A549 treated with dexamethasone at 1 μM for 4 hours (cell line): ENCODE measurements at places on chromosomes 3 and 15. TPM values are rescaled to one million over a fixed set of nuclear protein-coding genes. Genes with fewer than 3 reads are reported as not detected.

LIPH gene
- total RNA-seq = 4.7 to 6.1 TPM (median 5.1 TPM) in 5 replicates

CEMIP gene
- total RNA-seq = 0.83 to 1.5 TPM (median 1.3 TPM) in 5 replicates

GP9 gene
- not detected in 5 replicates for total RNA-seq

ANKUB1 gene
- total RNA-seq = not detected in 5 replicates

VILL gene
- 0.12 to 0.22 TPM (median 0.17 TPM) in 4 of 5 replicates, not detected in the other for total RNA-seq

CYP1A2 gene
- total RNA-seq = not detected in 5 replicates

ZNF80 gene
- total RNA-seq = 0.04 TPM in 1 of 5 replicates, not detected in the others

TTBK2 gene
- total RNA-seq = 1.1 to 3.0 TPM (median 2.2 TPM) in 5 replicates

P2RY14 gene
- not detected in 5 replicates for total RNA-seq

FILIP1L gene
- total RNA-seq = 0.17 to 0.74 TPM (median 0.26 TPM) in 5 replicates

PP2D1 gene
- not detected in 5 replicates for total RNA-seq

SCG5 gene
- total RNA-seq = 1.5 to 2.6 TPM (median 2.2 TPM) in 5 replicates

ADAMTS9 gene
- total RNA-seq = 0.61 to 1.1 TPM (median 0.73 TPM) in 5 replicates

DUOXA2 gene
- total RNA-seq = not detected in 5 replicates

PRTG gene
- total RNA-seq = 8.6 to 10.8 TPM (median 10.0 TPM) in 5 replicates

SLC2A2 gene
- total RNA-seq = not detected in 5 replicates

ACOX2 gene
- 6.0 to 9.0 TPM (median 7.1 TPM) in 5 replicates for total RNA-seq

ZBTB20 gene
- 1.0 to 3.8 TPM (median 1.9 TPM) in 5 replicates for total RNA-seq

GALK2 gene
- 19.1 to 23.8 TPM (median 19.9 TPM) in 5 replicates for total RNA-seq

IDH2 gene
- 38.9 to 51.0 TPM (median 45.3 TPM) in 5 replicates for total RNA-seq

NANOGP8 gene
- not detected in 5 replicates for total RNA-seq

FYTTD1 gene
- 23.4 to 33.6 TPM (median 32.5 TPM) in 5 replicates for total RNA-seq

HTR3E gene
- total RNA-seq = not detected in 5 replicates
